ENCODE measurements at places on chromosomes 3 and 15.

GRCh38 chr15:48602358-48603122 lies 43.0 kb downstream of the FBN1 start:
- DNase-seq, result peak; percentile 63

- DNase-seq, result no peak
These were observed 19.5 kb upstream of the LAMP3 start for GRCh38 chr3:183182073-183182472.

DNA sequence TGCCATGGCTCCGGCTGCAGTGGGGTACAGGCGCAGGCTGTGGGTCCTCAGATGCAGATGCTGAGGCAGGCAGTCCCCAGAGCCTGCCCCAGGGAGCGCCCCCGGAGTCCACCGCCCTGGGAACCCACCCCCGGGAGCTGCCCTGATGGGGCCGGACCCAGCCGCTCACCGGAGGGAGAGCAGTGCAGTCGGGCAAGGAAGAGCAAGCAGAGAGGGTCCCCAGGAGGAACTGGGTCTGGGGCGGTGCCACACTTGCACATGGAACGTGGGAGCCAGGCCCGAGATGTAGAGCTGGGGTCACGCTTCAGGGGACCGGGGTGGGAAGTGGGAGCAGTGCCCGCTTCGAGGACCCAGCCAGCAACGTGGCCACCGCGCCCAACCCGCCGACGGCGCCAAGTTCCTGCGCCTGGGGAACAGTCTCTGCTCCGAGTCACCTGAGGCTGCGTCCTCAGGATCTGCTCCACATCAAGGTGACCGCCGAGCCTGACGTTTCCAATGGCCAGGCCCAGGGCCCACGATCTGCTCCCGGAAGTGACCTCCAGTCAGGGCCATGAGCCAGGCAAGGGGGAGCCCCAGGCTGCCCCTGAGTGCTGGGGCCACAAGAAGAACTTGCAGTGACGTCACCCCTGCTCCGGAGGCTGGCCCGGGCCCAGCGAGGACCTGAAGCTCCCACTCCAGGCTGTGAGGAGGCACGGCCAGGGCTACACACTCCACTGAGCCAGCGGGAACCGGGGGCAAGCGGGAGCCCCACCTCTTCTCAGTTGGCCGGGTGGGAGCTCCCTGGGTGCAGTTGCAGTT lies 27.0 kb upstream of the TFG start:
- DNase-seq, result no peak

DNA sequence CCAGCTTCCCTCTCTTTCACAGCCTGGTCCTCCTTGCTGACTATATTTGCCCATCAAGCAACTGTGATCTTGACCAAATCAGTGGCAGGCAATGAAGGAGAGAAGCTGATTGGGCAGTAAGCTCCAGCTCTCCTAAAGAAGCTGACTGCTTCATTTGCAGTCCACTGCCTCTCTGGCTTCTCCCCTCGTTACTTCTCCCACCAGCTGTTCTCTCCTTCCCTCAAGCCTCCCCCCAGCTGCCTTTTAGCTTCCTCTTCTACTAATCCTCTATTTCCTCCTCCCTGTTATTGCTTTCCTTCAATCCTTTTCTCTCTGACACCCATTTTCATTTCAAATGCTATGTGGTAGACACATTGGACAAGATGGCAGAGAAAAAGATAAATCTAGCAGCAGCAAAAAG lies 474.7 kb upstream of the UBE2E2 start:
- no peak for DNase-seq

DNA sequence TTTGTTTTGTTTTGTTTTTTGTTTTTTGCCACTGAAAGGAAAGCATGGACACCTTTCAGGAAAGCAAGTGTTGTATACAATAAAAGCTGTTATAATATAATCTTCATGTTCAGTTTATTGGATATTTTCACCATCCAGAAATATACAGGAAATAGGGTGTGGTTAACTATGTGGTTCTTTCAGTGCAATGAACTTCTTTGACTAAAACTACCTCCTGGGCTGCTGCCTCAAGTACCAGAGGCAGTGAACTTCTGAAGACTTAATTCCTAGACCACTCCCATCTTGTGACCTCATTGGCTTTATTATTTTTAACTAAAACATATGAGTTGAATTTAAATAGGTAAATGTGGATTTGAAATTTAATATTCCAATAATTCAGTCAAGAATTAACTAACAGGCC lies 27.1 kb upstream of the TBL1XR1 start:
- DNase-seq, result no peak

- no peak for DNase-seq
These were observed 25.2 kb downstream of the ATP6V1A start for GRCh38 chr3:113771993-113772392.

- DNase-seq, result no peak
These were observed 196.8 kb downstream of the XXYLT1 start for GRCh38 chr3:195073866-195074860.
